ENCODE measurements at places on chromosomes 7 and 10.

- no peak for DNase-seq
These were observed 14.6 kb upstream of the GPR26 start for GRCh38 chr10:123651421-123652047.

DNA sequence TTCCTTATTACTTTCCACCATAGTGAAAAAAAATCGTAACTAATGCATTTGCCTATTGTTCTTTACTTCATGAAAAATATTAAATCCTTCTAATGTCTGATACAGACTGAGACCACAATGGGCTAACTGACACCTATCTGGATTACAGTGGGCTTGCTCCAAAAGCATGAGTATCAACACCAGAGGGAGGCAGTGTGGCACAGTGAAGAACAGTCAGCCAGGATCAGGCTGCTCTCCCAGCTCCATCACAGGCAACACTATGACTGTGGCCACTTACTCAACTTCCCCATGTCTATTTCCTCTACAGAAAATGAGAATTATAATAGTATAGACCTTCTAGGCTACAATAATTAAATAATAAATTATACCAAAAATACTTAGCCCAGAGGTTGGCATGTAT is 97.2 kb downstream of the SLC25A13 start:
- DNase-seq = no peak

- DNase-seq = no peak
These were observed 78.8 kb upstream of the ANKRD1 start for GRCh38 chr10:90999512-91000172.

DNA sequence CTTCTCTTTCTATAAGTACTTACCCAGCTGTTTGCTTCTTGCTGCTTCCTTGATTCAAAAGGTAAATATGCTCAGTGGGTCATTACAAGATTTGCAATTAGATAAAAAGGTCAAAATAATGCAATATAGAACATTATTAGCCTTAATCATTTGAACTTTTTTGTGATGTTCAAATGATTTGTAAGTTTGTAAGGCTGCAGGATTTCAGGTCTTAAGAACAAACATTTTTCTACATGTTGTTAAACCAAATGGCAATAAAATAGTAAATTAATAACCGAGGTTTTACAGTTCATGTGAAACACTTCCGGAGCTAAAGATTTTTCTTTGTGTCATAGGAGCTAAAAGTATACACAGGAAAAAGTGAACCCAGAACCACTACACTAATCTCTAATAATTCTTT is 16.2 kb upstream of the SCIN start:
- no peak for DNase-seq

GRCh38 chr7:41592236-41592635 is 110.7 kb downstream of the INHBA start:
- no peak for DNase-seq

DNA sequence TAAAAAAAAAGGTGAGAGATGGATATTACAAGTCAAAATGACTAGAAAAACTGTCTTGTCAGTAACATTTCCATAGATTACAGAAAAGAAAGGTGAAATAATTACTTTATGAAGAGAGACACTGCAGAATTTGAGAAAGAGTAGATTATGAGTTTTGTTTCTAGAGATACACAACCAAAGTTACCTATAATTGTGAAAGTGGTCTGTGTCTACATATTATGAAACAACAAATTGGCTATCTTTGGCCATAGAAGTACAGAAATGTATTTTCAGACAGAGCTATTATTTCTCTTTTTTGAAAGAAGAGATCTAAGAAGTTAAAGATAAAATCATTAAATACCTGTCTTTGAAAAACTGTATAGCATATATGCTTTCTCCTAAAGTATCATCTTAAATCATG is 30.1 kb downstream of the KCND2 start:
- no peak for DNase-seq

GRCh38 chr7:68185631-68186456 is 1189.2 kb downstream of the TYW1 start:
- no peak for DNase-seq

DNA sequence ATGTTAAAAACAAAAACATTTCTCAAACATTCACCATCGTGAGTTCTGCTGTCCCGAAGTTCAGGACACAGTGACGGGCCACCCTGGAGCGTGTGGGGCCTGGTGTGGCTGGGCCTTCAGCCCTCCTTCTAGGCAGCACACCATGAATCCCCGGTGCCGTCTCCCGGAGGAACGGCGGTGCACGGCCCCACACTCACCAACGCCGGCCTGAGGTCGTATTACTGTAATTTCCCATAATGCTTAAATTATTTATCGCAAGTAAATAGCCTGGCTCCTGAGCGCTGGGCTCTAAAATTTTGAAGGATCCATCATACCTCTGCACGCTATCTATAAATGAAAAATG is 1.4 kb downstream of the STK32C start:
- DNase-seq = no peak

- no peak for DNase-seq
These were observed 28.4 kb upstream of the BMPR1A start for GRCh38 chr10:86728056-86728455.

DNA sequence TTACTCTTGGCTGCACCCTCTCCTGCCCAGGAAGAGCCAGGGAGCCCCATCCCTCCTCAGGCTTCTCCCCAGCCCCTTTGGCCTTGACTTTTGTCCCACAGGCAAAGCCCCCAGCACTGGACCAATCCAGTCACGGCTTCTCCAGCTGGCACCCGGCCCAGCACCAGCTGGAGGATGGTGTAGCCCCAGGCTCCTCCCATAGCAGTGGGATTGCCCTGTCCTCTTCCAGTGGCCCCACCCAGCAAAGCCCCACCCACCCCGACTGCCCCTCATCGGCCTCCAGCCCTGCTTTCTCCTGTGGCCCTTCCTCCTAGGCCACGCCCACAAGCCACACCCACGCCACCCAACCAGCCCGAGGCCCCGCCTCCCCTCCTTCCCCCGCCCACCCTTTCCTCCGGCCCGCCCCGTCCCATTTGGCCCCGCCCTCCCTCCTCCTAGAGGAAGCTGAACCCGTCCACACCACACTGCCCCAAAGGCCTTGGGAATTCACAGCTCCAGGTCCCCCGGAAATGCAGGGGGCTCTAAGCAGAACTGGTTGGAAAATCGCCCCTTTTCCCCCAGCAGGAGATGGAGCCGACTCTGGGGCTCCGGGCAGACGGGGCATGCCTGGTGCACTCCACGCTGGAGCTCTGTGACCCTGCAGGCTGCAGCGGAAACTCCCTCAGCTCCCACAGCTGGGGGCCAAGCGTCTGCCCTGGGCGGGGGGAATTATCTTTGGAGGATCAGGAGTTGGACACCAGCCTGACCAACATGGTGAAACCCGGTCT is 25.2 kb downstream of the GET4 start:
- DNase-seq = no peak

- no peak for DNase-seq
These were observed 24.5 kb upstream of the YWHAG start for GRCh38 chr7:76383089-76383944.

DNA sequence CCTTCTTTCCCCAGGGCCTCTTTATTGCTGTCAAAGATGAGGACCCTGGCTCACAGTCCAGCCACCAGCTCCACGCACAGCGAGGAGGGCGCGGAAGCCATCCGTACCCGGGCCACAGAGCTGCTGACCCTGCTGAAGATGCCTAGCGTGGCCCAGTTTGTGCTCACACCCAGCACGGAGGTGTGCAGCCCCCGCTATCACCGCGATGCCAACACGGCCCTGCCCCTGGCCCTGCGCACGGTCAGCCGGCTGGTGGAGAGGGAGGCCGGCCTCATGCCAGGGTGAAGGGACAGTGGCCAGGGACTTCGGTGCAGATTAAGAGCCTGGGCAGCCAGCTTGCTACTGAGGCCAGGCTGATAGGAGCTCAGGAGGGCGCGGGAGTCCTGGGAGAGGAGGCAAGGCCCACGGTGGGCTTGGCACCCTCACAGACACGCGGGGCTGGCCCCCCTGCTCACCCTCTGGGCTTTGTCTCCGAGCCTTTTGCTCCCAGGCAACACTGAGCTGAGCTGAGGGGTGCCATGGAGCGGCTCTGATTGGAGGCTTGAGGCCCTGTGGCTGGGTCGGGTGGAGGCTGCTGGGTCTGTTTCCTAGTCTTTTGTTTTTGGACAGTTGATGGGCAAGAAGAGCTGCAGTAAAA is 15.8 kb downstream of the AP5Z1 start:
- no peak for DNase-seq

DNA sequence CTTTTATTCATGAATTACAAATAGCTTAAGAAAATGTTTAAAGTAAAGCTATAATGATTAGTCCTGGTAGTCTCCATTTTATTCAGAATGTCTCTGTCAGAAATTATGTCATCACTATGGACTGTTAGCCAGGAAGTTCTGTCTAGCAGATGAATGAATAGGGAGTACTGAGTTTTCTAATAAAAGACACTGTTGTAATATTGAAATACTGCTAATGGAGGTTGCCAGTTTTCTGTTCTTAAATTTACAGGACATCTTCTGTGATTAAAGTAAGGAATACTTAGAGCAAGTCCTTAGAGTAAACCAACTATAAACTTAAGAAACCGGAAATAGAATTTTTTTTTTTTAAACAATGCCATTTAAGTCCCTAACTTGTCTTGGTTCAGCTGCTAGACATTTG is 309.8 kb downstream of the ADK start:
- DNase-seq = no peak

GRCh38 chr10:132019366-132019765 is 37.6 kb upstream of the BNIP3 start:
- DNase-seq = no peak

GRCh38 chr7:29196191-29196590 is 1.6 kb downstream of the CHN2 start:
- DNase-seq = no peak

- no peak for DNase-seq
These were observed 52.2 kb downstream of the IFIT5 start for GRCh38 chr10:89466599-89467035.

DNA sequence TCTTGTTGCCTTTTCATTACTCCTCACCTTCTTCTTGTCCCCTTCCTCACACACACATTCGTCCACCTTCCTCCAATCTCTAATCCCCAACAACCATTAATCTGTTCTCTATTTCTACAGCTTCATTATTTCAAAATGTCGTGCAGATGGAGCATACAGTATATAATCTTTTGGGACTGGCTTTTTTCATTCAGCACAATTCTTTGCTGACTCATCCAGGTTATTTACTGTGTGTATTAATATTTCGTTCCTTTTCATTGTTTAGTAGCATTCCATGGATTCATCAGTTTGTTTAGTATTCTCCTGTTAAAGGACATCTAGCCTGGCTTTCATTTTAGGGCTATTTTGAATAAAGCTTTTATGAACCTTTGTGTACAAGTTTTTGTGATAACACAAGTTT is 159.3 kb downstream of the PTPN20 start:
- no peak for DNase-seq

GRCh38 chr7:139777133-139777891 is 486 bp downstream of the HIPK2 start:
- no peak for DNase-seq

DNA sequence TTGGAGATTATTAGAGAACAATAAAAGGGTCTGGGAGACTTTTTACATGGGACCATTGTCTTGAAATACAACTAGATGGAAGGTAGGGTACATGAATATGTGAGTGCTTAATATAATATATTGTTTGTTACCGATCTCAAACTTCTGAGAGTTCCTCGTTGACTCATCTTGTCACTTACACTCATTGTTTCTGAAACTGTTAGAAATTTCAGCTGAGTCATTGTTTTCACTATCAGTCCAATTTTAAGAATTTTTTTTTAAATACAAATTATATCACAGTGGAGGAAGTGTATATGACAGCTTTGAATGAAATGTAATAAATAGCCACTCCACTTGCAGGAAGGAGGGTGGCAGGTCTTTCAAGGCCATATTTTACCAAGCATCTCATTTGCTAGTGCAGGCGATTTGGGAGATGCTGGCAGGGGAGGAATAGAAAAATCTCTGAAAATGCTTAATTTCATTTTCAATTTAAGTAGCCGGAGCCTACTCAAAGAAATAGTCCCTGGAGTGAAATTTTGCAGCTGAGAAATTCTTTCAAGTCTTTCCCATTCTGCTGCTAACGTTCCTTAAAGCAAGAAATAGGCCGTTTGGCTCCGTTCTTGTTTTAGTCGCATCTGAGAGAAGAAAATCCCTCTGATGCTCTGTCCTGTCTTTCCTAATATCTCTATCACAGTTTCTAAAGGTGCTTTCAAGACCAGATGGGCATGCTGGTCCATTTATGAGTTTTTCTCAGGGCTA is 1404.2 kb upstream of the CELF2 start:
- no peak for DNase-seq

DNA sequence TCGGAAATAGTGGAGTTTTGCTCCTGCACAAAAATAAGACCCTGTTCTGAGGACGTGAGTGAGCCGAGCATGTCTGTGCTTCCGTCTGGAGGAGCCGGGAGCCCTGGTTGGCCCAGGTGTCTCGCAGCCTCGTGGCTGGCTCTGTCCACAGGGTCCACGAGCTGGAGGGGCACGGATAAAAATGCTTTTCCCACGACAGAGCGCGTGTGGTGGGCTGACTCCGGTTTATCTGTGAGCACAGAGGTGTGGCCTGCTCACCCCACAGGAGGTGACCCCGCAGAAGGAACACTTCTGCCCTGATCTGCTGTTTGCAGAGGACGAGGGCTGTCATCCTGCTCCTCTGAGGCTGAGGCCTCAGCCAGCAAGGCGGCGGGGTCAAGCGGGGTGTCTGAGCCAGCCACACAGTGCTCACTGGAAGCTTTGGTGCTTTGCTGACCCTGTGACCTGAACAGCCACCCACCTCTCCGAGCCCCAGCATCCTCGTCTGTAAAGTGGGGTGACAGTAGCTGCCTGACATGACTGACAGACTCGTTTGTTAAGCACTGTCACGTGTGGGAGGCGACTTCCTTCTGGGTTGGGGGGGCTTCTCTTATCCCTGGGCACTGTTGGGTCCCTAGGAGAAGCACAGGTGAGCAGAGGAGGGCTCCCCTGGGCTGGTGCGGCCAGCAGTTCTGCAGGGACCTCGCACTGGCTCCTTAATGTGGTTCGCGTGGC is 162.5 kb downstream of the DNAJB6 start:
- DNase-seq = no peak

GRCh38 chr7:133724694-133725093 is 402.4 kb upstream of the LRGUK start:
- DNase-seq = no peak

DNA sequence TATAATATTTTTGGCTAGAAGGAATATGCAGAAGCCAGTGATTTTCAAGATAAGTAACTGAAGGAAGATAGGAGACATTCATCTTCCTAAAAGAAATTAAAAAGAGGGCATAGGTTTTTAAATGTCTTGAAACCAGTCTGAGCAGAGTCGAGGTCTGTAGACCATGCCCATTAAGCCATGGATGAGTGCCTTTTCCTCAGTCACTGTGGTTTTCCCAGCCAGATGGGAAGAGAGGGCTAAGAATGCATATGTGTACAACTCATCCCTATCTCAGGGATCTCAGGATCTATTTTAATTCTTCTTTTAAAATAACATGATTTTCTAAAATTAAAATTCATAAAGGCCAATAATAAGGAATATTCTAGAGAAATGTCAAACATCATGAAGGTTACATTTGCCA is 112.8 kb downstream of the PPP1R3A start:
- DNase-seq = no peak

DNA sequence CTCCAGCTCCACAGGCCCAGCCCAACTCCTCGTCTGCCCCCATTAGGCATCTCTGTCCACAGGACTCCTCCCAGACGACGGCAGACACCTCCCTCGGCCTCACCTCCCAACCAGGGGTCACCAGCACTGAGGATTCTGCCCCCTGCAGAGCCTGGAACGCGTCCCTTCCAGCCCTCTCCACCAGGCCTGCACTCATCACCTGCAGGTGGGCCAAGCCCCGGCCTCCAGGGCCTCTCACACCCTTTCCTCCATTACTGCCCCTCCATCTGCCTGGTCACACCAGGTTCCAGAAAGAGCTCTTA is 42.7 kb upstream of the PDGFA start:
- DNase-seq = no peak
